Fibroblast of upper back skin (primary cell): ENCODE measurements at places on chromosomes 7 and 10.

GRCh38 chr7:41425926-41426325, 277.0 kb downstream of the INHBA start:
- peak; percentile 82 for DNase-seq

GRCh38 chr10:47412869-47413268, 28.8 kb upstream of the ZNF488 start:
- DNase-seq, result no peak

DNA sequence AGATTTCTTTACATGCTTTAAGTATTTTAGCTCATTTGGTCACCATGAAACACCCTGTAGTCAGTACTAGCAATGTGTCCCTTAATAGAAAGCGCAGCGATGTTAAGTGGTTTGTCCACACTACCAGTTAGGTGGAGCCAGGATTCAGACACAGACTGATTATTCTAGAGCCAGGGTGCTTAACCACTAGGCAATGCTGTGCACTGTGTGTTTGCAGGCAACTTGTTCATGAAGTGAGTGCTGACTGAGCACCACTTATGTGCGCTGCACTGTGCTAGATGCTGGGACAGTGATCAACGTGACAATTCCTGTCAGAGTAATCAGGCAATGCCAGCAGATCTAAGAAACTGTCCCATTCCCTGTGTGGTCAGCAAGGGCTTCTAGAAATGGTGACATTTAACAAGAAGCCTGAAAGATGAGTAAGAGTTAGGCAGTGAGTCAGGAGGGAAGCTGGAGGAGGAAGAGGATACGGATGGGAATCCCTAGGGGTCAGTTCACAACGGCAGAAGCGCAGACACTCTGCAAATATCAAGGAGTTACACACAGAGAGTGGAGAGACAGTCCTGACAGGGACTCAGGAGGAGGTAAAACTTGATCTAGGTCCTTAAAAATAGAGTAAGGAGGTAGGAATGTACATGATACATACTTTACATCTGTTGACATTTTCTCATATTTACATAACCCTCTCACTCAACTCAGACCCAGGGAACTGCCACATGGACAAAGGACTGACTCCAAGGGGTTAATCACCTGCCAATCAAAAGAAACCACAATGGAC, 69.7 kb upstream of the EGR2 start:
- DNase-seq, result peak; percentile 85

DNA sequence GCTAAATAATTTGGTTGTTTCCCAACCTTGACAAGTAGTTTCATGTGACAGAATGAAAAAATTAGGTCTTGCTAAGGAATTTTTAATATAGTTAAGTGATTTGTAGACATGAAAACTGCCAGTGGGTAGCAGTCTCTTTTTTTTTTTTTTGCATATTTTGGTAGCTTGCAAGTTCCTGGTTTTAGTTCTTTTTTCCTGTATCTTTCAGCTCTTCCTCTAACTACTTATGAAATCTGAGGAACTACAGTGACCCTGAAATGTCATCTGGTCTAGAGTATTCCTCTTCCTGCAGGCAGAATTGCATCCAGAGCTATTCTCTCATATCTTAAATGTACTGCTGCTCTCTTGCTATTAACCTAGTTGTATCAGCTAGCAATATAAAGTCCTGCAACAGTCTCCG, 160.4 kb downstream of the HDAC9 start:
- no peak for DNase-seq

DNA sequence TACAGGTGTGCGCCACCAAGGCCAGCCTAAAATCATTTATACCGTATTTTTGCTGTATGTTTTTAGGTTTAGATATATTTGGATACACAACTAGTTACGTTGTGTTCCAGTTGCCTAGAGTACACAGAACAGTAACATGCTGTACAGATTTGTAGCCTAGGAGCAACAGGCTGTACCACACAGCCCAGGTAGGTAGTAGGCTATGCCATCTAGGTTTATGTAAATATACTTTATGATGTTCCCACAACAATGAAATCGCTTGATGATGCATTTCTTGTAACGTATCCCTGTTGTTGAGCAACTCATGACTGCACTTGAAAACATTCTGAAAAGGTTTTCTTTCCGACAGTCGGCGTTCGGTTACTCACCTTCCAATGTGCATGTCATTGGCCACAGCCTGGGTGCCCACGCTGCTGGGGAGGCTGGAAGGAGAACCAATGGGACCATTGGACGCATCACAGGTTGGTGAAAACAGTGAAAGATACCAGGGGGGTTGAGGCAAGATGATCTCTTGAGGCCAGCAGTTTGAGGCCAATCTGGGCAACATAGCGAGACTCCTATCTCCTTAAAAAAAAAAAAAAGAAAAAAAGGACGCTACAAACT, 7.7 kb downstream of the PNLIP start:
- DNase-seq, result no peak

DNA sequence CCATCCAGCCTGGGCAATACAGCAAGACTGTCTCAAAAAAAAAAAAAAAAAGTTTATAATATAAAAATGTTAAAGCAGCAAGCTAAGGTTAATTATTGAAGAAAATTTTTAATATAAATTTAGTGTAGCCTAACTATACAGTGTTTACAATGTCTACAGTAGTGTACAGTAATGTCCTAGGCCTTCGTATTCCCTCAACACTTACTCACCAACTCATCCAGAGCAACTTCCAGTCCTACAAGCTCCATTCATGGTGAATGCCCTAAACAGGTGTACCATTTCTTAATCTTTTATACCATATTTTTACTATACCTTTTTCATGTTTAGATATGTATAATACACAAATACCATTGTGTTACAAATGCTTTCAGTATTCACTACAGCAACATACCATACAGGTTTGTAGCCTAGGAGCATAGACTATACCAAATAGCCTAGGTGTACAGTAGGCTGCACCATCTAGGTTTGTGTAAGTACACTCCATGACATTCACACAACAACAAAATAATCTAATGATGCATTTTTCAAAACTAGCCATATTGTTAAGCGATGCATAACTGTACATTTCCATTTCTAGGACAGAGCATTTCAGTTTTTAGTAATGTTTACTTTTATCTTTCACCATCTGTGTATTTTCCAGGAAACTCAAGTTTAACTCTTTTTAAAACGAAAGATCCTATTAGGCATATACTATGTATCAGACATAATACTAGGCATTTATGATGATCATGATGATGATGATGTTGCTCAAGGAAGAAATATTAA, 43.3 kb downstream of the CNOT4 start:
- DNase-seq, result no peak

DNA sequence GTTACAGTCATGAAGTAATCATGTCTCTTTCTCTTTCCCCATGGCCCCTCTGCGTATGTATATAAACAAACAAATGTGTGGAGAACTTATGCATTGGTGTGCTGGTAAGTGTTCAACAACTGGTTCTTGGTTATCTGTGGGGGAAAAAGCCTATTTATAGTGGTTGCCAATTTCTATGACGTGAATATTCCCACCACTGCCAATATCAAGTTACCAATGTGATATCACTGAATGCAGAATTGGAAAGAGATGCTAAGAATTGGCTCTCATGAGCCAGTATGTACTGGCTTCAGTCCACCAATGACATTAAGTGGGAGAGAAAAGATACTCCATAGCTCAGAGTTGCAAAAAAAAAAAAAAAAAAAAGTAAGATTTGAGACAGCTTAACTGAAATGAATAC, 399.7 kb downstream of the REEP3 start:
- DNase-seq, result no peak

DNA sequence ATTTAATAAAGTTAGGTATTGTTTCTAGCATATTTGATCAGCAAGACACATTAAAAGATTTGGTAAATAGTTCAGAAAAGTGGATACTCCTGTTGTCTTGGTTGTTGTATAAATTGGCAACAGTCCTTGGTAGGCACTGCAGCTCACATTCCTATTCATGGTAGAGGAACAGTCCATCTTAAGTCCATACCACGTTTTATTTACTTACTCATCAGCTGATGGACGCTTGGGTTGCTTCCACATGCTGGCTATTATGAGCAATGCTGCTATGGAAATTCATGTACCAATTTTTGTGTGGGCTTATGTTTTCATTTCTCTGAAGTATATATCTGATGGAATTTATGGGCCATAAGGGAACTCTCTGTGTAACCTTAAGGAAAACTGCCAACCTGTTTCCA, 43.3 kb downstream of the C10orf120 start:
- no peak for DNase-seq

DNA sequence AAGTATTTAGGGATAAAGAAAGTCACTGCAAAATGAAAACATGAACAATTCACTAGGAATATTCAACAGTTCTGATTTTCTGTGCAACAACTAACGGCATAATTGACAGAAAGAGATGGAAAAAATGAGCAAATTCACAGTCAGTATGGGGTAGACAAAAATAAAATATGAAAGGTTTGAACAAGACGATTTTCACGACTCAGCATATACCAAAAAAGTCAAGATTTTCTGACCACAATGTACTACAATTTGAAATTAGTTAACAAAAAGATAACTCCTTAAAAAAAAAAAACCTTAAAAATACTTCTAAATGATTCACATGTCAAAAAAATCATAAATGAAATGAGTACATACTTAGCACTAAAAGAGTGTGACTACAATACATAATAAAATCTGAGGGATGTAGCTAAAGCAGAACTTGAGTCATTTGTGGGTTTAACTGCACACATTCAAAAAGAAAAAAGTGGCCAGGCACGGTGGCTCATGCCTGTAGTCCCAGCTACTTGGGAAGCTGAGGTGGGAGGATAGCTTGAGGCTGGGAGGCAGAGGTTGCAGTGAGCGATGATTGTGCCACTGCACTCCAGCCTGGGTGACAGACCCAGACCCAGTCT, 22.6 kb upstream of the MTURN start:
- DNase-seq, result no peak

- no peak for DNase-seq
Measured at GRCh38 chr7:132097550-132098134, 478.6 kb downstream of the PLXNA4 start.

DNA sequence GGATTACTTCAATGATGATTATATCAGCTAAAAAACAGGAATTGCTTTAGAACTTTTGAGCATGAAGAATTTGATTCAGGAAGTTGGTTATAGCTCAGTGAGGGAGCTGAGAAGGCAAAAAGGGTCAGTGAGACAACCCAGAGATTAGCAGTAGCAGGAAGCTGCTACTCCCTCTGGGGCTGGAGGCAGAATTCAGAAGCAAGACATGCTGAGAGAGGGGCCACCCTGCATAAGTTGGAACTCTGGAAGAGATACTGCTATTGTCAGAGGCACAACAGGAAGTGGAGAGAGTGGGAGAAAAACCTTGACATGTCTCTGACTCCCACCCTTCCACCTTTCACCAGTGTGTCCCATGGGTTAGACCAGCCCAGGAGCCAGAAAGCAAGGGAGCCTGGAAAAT, 488.7 kb downstream of the ADRA2A start:
- DNase-seq, result no peak

- peak; percentile 88 for DNase-seq
Measured at GRCh38 chr10:787933-788651, 98.6 kb upstream of the DIP2C start.

DNA sequence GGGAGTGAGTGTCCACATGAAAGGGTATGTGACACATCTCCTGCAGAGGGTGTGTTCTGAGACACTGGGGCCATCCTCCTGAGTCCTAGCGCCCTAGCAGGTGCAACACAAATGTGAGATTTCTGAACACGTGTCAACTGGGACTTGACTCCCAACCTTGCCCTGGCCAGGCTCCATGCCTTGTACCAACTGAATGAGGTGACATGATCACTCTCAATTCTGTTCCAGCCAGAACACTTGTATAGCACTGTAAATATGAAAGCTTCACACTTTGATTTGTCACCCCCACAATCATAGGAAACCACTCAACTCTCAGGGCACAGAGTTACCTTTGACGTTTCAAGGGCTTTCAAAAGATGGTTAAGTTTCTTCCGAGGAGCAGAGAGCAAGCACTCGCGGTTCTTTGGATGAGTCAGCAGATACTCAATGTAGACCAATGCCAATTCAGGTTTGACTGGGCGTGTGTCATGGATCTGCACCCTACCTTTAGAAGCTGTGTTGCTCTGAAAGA, 48.6 kb downstream of the NCAPG2 start:
- no peak for DNase-seq

GRCh38 chr7:46626691-46627310, 705.7 kb upstream of the IGFBP3 start:
- DNase-seq, result peak; percentile 42

GRCh38 chr7:77329466-77330168, 86.5 kb downstream of the GSAP start:
- DNase-seq, result no peak

DNA sequence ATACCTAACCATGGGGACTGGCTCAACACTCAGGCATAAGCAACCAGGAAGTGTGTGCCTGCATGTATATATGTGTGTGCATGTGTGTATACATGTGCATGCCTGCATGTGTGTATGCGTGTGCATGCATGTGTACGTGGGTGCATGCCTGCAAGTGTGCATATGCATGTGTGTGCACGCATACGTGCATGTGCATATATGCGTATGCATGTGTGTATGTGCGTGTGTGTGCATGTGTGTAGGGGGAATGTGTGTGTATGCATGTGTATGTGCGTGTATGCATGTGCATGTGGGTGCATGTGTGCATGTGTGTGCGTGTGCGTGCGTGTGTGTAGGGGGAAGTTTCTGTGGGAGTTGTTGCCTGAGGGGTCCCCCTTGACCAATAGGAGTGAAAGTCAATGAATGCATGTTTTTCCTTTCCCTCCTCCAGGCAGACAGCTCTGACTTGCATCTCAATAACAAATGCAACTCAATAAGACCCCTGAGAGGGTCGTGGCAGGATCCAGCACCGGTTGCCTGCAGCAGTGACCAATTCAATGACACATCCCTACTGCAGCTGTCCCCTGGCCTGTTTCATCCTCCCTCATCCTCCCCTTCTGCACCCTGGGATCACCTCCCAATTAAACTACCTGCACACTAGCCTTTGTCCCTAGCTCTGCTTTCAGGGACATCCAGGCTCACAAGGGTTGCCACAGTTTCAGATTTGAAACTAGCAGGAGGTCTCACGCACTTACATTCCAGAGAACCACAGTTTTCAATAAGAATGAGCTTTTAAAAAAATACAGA, 27.0 kb upstream of the FZD8 start:
- no peak for DNase-seq

DNA sequence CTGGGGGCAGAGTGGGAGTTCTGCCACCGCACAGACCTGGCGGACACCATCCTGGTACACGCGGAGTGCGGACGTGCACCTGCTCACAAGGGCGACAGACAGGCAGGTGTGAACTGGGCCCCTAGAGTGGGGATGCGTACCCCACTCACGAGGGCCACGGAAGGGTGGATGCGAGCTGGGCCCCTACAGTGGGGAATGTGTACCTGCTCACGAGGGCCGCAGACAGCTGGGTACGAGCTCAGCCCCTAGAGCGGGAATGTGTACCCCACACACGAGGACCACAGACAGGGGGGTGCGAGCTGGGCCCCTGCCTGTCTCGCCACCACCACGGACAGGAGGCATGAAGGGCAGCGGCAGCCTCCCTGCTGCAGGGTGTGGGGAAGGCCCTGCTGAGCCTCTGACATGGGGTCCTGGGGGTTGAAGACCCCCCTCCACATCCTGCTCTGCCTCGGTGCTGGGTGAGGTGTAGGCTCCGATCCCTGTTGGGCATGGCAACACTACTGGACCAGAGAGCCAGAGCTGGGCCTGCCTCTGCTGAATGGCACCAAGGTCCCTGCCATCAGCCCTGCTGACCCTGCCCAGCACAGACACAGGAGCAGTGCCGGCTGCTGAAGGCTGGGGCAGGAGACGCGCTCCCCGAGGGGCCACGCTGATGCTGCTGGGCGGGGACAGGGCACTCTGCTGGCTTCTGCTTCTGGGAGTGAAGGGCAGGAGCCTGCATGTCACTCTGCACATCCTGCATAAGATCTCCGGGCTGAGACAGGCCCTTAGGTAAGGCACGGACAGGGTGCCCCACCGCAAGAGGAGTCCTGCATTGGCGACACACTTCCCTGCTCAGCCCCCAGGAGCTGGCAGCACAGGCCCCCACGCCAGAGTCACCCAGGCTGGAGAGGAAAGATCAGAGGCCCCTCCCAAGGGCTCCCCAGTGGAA, 259.2 kb downstream of the MAD1L1 start:
- no peak for DNase-seq
